GM23338 (cell line): ENCODE measurements at places on chromosomes 13 and 19.

DNA sequence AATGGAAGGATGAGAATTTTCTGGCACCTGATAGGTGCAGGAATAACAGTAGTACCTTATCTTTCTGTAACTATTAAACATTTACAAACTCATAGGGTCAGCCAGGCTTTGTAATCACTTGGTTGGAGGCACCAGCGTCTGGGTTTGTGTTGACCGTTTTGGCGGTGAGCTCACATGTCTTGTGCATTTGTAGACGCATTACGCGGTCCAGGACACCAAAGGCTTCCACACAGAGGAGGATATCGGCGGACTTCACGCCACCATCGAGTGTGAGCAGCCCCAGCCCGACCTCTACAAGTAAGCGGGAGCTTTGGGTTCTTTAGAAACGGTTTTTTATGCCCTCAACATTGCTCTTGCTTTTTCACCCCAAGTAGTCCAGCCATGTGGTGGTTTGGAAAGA is 129.3 kb downstream of the ATP11A start:
- DNase-seq: no peak

GRCh38 chr13:98509271-98510155 is 67.4 kb downstream of the STK24 start:
- DNase-seq: no peak

DNA sequence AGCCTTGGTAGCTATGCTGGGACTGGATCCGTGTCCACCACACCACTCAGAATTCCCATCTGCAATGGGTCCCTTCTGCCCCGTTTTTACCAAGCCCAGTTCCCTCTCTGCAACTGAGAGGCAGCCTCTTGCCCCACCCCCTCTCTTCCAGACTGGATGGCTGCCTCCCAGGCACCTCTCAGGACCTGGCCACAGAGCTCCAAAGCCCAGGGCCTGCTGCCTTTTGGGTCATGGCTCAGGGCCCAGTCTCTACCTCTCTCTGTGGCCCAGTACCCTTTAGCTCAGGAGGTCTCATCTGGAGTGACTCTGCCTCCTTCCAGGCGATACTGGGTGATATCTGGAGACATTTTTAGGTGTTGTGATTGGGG is 10.3 kb upstream of the ZBTB7A start:
- no peak for DNase-seq

GRCh38 chr19:55621205-55621672 is 3.1 kb downstream of the ZNF784 start:
- DNase-seq: no peak

GRCh38 chr13:20105161-20105689 is 55.6 kb downstream of the GJA3 start:
- DNase-seq: no peak

DNA sequence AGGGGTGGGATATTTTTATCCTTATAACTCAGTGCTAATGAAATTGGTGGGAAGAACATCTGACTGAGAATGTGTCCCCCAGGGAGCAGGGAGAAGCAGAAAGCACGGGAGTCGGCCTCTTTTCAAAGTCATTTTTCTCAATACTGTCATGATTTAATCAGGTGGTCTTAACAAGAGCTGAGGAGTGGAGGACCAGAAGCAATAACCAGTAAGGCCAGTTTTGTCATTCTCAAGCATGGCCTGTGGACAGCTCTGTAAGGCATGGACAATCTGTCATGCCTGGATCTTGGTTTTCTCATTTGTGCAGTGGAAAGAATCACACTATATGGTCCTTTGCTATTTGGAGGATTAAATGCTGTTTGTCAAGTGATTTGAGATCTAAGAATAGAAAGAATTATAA is 99.7 kb downstream of the TNFSF11 start:
- no peak for DNase-seq

DNA sequence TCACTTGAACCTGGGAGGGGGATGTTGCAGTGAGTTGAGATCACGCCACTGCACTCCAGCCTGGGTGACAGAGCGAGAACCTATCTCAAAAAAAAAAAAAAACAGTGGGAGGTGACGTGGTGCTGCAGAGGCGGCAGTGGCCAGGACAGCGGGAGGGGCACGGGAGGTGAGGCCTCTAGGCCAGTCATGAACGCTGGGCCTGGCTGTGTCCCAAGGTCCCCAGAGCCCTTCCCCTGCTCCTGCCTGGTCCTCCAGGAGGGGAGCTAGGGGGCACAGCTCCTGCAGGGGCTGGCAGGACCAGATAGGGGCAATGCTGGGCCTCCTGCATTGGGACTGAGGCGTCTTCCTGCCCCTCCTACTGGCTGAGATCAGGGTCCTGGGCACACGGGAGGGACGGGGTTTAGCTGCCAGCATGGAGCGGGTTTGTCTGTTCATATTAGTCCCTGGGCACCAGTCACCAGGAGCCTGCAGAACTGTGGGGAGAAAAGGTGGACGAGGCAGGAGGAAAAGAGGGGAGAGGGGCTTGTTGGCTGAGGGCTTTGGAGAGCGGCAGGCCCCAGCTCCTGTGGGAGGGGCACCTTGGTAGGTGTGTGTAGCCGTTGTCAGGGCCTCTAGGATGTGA is 4.5 kb downstream of the MAP2K7 start:
- peak; percentile 46 for DNase-seq

- no peak for DNase-seq
Observed at GRCh38 chr13:41864658-41865057, 96.3 kb downstream of the VWA8 start.

DNA sequence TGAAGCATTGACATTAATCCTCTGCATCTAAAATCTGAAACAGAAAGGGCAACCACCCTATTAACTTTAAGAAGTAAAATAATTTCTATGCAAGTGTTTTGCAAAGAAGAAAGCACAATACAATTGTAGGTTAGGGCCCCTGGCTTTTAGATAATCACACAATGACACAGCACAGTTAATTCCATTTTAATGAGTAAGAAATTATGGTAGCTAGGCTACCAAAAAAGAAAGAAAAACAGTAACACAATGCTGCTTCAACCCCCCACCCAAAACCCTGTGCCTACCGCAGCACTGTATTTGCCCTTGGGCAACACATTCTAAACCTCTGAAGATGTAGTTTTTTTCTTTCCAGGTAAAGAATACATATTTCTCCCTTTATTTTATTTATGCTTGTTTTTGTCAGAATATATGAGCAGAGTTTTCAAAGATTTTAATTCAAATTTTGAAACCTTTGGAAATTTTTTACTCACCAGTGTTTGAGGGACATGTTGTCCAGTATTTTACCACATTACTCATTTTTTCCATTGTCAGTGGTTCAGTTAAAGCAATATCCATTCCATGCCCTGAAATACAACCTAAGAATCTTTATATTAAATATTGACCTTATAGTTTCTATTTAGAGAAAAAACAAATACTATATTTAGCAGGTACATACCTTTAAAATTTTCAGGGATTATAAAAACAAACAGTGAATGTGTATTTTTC is 21.1 kb downstream of the SOHLH2 start:
- no peak for DNase-seq

DNA sequence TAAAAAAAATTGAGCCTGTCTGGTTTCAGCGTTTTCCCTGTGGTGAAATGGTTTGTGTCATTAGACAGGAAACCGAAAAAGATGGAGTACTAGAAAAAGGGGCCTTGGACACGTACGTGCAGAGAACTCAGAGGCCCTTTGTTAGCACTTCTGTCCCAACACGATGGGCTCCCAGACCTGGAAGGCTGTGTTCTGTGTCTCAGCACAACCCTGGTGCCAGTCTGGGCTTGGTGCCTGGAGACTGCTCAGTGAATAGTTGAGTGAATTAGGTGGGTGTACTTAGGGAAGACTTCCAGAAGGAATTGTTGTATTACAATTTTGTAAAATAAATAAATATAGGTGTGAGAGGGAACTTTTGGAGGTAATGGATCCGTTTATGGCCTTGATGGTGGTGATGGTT is 8.7 kb downstream of the ZNF71 start:
- no peak for DNase-seq

DNA sequence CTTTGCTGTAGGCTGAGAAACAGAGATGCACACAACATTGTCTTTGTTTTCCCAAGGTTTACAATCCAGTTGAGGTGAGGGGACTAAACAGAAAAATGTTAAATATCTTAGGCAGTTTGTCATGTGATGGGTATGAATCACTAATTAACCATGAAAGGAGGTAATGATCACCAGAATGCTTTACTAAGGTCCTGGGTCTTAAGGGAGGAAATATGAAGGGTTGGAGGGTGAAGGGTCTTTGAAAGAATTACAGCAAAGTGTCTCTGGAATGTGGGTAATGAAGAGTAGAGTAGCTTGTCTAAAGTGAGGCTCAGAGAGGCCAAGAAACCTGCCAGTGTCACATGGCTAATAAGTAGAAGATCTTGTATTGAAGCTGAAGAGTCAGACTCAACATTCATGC is 19.0 kb downstream of the BIVM start:
- DNase-seq: no peak

DNA sequence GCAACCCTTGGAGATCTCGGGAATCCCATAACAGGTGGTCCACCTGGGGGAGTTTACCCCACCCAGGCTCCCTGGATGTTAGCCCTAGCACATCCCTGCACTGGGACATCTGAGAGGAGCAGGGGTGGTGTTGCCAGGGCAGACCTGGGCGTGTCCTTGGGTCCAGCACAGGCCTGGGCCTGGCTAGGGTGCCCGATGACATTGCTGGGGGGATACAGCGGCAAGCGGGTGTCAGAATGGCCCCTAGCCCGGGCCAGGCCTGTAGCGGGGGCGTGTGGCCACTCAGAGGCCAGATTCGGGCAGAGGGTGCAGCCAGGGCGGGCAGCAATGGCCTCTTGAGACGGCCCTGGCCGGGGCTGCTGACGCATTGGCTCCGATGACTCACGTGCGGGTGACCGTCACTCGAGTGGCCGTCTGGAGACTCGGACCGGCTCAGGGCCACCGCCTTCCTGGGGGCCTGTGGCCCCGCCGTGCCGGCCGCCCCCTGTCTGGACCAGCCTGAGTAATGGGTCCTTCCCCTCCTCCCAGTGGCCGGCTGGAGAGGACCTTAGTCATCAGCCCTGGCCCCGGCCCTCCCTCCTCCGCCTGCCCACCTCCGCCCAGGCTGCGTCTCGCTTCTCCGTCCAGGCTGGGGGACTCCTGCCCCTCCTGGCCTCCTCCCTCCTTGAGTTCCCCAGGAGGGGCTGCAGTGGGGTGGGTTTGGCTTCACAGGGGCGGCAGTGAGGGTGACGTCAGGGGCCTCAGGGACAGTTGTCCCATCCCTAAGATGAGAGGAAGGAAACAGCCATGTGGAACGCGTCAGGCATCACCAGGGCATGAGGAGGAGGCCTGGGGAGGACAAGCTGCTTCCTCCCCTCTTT is 23.2 kb upstream of the CRTC1 start:
- no peak for DNase-seq

GRCh38 chr19:50362656-50363424 is 2.6 kb downstream of the NAPSA start:
- DNase-seq: no peak

- peak; percentile 57 for DNase-seq
Observed at GRCh38 chr19:49570997-49571676, 9.2 kb downstream of the NOSIP start.

GRCh38 chr13:45851171-45851921 is at the start of gene SIAH3:
Gene SIAH3 (minus strand): TSS chr13:45851753. CDS start chr13:45851629, 124 bp downstream.
- DNase-seq: peak; percentile 68

DNA sequence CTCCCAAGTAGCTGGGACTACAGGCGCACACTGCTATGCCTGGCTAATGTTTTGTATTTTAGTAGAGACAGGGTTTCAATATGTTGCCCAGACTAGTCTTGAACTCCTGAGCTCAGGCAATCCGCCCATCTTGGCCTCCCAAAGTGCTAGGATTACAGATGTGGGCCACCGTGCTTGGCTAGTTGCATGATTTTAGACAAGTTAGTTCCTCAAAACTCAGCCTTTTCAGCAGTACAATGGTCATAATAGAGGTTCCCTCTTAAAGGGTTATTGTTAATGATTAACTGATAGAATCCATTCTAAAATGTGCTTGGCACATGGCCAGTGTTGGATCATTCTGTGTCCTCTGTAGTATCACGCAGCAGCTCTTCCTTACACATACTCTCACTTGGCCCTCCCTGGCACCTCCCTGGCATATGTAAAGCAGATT is 19.5 kb upstream of the IFT88 start:
- no peak for DNase-seq

DNA sequence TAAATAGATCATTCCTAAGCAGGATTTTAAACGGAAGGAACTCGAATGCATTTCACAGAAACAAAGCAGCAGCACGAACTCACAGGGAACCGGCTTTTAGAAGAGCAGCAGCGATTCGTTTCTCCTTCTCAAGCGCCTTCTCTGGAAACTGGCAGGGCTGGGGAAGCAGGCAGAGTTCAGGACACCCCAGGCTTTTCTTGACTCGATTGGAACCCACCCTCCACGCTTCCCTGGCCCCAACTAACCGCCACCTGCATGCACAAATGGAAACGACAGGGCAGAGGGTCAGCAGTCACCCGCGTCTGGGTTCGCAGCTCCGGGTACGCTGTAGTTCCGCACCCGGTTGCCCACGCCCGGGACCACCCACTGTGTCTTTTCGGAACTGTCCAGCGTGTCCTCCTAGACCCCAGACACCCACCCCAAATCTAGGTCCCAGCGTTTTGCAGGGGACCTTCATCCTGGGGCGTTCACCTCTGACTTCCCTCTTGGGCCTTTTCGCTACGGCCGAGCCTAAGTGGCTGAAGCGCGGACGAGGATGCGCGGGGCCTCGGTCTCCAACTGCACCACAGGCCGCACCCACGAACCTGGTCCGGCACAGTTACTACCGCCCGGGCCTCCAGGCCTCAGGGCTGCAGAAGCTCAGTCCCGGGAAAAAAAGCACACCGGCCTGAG is 500 bp downstream of the ZFP30 start:
- DNase-seq: peak; percentile 58

GRCh38 chr13:90800082-90800746 is 547.3 kb upstream of the MIR17HG start:
- DNase-seq: no peak

- DNase-seq: peak; percentile 96
Observed at GRCh38 chr19:19105365-19106055, 32.8 kb downstream of the TMEM161A start.

DNA sequence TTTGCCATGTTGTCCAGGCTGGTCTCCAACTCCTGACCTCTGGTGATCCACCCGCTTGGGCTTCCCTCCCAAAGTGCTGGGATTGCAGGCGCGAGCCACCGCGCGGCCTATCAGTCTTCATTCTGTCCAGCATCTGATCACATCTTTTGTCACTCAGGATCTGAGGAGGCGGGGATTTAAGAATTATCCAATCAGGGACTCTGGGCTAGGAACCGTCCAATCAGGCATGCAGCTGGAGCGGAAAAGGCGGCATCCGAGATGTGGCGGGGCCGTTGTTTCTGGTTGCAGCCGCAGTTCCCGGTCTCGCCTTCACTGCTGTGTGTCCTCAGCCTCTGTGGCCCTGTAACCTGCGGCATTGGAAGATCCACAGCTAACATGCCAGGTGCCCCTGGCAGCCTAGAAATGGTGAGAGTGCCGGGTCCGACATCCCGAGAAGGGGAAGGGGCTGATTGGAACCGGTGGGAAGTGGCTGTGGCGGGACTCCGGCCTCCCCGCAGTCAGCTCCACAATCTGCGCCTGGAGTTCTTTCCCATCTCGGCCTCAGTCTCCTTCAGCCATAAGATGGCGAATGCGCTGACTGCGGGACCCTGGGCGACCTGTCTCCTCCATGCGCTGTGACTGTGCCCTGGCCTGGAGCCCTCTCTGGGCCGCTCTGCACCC is at the start of gene ZNF729:
TSS of gene ZNF729 (plus strand) at position 291 of the 660 bp plus-strand sequence. CDS start at position 376, 85 bp downstream.
- no peak for DNase-seq

GRCh38 chr13:44263751-44264620 is 109.6 kb upstream of the SERP2 start:
- no peak for DNase-seq
